ENCODE measurements at places on chromosomes 7 and 10.

DNA sequence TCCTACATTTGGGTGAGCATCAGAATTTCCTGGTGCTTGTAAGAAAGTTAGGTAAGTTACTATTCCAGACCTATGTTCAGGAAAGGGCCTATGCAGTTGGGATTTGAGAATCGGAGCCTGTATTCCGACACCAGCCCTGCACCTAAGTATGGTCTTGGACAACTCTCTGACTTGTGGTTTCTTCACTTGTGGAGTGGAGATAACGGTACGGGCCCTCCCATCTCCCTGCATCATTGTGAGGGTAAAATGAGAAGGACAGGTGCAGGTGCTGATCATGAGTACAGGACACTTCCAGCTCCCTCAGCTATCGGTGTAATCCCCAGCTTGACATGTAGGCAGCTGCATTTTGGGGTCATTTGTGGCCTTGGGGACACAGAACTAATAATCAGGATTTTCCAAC, 138.3 kb upstream of the NAMPT start:
- no peaks in the 10 kb centered on the region for H3K36me3 ChIP-seq
- no peak overlapping the region for H3K27ac ChIP-seq
- no peaks in the 10 kb centered on the region for H3K27me3 ChIP-seq
- no peaks in the 10 kb centered on the region for H3K4me1 ChIP-seq
- no peak for DNase-seq

DNA sequence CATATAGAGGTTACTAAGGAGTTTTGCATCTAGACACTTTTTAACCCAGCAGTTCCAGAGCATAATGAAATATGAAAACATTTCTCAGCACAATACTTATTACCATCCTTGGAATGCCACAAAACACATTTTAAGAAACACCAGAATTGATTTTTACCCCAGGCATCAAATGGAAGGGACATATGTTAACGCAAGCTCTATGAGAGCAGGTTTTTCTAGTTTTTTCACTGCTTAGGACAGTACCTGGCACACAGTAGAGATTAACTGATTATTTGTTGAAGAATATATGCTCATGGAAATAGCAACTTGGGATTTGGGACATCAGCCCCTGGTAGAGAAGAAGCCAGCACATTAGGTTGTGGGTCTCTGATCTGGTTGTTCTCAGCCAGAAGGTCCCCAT, 67.0 kb upstream of the ARID5B start:
- no peak for DNase-seq
- H3K4me3 ChIP-seq: no peak overlapping the region
- H3K27ac ChIP-seq: peak overlapping the region; percentile 85
- peaks cover 50% of the 10 kb centered on the region for H3K4me1 ChIP-seq
- no peaks in the 10 kb centered on the region for H3K36me3 ChIP-seq
- no peaks in the 10 kb centered on the region for H3K27me3 ChIP-seq

DNA sequence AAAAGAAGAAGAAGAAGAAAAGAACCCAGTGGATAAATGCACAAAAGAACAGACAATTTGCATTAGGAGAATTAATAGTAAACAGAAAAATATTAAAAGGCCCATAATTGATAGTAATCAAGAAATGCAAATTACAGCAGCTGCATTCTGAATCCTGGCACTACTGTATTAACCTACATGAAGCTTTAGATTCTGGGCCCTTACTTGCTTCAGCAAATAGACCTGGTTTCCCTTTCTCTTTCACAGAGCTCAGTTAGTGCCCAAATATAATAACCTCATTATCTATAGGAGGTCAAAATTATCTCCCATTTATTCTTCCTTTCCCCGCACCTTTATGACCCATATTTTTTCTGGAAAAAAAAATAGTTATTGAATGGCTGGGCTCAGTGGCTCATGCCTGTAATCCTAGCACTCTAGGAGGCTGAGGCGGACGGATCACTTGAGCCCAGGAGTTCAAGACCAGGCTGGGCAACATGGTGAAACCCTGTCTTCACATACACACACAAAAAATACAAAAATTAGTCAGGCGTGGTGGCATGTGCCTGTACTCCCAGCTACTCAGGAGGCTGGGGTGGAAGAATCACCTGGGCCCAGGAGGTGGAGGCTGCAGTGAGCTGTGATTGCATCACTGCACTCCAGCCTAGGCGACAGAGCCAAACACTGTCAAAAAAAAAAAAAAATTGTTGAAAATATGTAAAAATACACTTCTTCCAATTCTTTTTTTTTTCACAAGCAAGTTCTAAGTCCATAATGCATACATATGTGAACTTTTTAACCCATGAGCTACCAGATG, 36.0 kb upstream of the PIK3AP1 start:
- DNase-seq: no peak
- H3K36me3 ChIP-seq: no peaks in the 10 kb centered on the region
- H3K4me3 ChIP-seq: no peak overlapping the region
- no peak overlapping the region for H3K27ac ChIP-seq
- H3K27me3 ChIP-seq: no peaks in the 10 kb centered on the region

- no peak overlapping the region for H3K27ac ChIP-seq
- H3K4me3 ChIP-seq: no peak overlapping the region
- H3K27me3 ChIP-seq: no peaks in the 10 kb centered on the region
- H3K4me1 ChIP-seq: peaks cover 2% of the 10 kb centered on the region
- DNase-seq: no peak
- no peaks in the 10 kb centered on the region for H3K36me3 ChIP-seq
Observed at GRCh38 chr10:50369931-50370330, 118.6 kb upstream of the ASAH2 start.

DNA sequence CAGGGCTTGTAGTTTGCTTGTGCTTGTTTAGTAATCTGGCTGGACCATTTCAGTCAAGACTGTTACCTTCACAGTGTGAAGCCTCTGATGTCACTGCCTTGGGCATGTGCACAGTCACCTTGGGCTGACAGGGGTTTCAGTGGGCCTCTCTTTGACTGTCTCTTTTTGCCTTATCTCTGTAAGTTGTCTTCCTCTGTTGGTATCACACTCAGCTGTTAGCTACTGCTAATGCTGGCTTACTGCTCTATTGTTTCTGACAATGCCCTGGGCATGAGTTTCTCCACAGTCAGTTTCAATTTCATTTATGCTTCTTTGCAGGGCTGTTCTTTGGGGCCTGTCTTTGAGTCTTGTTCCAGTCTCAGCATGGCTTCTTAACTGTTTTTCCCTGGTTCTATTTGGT, 201.9 kb upstream of the SHH start:
- no peaks in the 10 kb centered on the region for H3K36me3 ChIP-seq
- no peaks in the 10 kb centered on the region for H3K27me3 ChIP-seq
- H3K4me1 ChIP-seq: no peaks in the 10 kb centered on the region

GRCh38 chr10:18649364-18649959, 1.9 kb downstream of the NSUN6 start:
- no peaks in the 10 kb centered on the region for H3K27me3 ChIP-seq
- peaks cover 5% of the 10 kb centered on the region for H3K4me1 ChIP-seq
- H3K36me3 ChIP-seq: 0 out of 2 replicates have a peak, but pooled peaks cover 3% of the 10 kb centered on the region
